Posterior cingulate gyrus (tissue), 11 donors: ENCODE measurements at places on chromosomes 1 and 21.

GRCh38 chr1:65036570-65037051 lies 70.3 kb upstream of the JAK1 start:
- DNase-seq = no peak

GRCh38 chr1:214525535-214526019 lies 25.8 kb downstream of the PTPN14 start:
- no peak for DNase-seq

- no peak for DNase-seq
Observed at GRCh38 chr1:181525104-181525721, 41.9 kb downstream of the CACNA1E start.

DNA sequence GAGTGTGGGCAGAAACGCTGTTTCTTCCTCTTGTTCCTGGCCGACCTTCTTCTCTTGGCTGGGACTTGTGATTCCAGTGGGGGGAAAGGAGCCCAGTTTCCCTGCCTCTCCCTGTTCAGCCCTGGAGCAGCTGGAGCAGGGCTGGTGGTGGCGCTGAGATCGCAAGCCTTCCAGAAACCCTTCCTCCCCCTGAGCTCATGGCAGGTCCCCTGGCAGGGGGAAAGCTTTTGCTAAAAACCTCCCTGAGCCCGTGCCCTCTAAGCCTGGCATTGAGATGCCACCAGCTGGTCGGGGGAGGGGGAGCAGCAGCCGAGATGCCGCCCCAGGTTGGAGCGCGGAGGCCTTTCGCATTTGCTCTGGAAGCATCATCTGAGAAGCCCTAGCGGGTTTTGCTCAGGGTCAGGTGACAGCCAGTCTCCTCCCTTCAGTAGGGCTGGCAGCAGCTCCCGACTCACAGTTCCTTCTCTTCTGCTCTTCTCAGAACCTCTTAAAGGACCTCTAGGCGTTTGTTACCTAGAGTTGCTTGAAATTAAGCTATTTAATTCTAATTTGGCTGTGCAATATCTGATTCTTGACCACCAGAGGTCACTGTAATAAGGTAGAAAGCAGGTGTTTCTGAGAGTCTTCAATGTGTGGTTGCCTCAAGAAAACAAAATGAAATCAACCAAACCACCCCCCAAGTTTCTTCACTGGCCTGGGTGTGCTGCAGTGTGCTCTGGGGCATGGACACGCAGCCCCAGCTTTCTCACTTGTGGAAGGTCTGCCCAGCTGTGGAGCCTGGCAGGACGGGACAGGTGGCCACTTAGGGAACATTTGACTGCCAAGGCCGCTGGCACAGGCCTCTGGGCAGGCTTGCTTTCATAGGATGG lies 257.3 kb downstream of the CAMTA1 start:
- DNase-seq = peak; percentile 47

- no peak for DNase-seq
Observed at GRCh38 chr1:64047549-64047996, 155.8 kb upstream of the UBE2U start.

DNA sequence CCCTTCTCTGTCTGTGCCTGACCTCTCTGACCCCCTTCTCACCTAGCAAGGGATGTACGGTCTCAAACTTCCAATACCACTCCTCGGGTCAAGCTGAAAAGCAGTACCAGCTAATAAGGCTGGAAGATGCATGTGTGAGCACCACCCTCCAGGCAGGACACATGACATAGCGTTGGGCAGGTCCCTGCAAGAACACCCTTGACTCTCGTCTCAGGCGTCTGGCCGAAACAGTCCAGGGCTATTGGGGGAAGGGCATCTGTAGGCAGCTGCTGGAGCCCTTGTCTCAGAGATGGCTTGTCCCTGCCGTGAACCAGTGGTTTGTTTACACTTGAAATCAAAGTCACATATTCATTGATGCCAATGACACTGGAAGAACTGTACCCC lies 56.5 kb downstream of the CD46 start:
- DNase-seq = no peak

DNA sequence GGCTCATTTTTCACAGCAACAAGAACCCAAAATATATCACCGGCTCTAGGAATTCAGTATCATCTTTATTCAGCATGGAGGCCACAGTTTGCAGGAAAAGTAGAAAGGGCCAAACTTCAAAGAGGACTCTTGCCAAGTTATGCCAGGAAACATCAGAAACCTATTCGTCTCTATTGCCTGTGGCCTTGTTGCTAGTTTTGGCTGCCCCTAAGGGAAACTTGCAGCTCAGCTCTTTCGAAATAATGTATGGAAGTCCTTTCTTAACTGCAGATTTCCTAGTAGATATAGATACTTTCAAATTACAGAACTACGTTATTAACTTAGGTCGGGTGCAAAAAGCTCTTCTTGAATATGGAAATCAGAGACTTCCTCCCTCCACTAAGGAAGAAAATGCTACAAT lies 4.2 kb upstream of the NENF start:
- DNase-seq = no peak

DNA sequence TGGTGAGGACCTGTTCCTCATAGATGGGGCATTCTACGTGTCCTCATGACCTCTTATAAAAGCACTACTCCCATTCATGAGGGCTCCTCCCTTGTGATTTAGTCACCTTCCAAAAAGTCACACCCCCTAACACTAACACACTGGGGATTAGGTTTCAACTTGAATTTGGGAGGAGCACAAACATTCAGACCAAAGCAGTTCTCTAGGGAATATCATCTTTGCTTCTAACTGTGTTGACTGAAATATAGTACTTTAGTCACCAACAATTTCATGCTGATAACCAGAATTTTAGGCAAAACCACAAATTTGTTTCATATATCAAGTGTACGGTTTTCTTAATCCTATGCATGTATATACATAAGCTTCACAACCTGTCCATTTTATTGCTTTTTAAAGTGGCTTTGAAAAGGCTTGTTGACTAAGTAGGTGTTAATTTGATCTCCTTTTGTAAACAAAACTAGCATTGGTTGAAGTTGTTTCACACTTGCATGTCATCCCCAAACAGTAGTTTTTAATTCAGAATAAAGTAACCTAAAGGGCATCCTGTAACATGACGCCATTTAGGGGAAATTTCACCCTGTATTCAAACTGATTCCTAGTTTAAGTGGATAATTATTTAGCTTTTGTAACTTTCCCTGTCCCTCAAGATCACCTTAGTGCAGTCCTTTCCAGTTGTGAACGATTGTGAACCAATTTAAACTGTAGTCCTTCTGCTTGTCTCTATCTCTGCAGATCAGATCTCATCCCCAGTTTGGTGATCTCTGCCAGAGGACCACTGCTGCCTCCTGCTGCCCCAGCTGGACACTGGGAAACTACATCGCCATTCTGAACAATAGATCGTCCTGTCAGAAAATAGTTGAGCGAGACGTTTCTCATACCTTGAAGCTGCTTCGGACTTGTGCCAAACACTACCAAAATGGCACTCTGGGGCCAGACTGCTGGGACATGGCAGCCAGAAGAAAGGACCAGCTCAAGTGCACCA lies 141.1 kb downstream of the TLR5 start:
- DNase-seq = no peak

DNA sequence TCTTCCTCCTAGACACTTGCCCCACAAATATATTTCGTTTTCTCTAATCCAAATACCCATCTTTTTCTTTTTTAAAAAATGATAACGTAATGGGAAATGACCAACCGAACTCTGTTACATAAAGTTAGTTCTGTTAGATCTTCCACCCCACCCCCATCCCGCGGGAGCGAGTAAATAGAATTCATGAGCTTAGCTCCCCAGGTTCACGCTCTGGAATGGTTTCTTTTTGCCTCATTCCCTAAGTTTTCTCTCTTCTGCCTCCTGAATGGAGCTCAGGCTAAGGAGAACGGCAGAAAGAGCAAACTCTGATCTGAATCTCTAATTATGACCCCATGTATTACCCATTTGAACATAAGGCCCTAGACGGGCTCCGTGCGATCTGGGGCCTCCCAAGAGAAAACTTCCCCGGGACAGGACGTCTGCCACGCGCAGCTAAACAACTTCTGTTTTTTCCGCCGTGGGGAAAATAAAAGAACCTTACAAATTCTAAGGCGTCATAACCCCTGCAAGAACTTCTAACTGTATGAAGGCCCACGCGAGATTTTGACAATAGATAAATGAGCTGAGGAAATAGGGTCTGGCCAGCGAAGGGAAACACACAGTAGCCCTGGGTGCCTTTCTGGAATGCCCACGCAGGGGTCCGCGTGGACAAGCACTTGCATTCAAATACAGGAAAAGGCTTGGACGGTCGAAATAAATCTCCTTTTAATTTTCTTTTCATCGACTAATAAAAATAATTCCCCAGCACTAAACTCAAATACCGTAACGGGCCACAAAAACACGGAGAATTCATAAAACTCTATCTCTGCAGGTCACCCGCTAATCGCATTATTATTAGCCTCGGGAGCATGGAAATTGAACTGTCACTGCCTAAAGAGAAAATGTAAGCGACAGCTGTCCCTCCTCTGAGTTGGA lies 2.2 kb downstream of the TBX15 start:
- no peak for DNase-seq

- no peak for DNase-seq
Observed at GRCh38 chr1:192951691-192952460, 107.3 kb downstream of the UCHL5 start.

DNA sequence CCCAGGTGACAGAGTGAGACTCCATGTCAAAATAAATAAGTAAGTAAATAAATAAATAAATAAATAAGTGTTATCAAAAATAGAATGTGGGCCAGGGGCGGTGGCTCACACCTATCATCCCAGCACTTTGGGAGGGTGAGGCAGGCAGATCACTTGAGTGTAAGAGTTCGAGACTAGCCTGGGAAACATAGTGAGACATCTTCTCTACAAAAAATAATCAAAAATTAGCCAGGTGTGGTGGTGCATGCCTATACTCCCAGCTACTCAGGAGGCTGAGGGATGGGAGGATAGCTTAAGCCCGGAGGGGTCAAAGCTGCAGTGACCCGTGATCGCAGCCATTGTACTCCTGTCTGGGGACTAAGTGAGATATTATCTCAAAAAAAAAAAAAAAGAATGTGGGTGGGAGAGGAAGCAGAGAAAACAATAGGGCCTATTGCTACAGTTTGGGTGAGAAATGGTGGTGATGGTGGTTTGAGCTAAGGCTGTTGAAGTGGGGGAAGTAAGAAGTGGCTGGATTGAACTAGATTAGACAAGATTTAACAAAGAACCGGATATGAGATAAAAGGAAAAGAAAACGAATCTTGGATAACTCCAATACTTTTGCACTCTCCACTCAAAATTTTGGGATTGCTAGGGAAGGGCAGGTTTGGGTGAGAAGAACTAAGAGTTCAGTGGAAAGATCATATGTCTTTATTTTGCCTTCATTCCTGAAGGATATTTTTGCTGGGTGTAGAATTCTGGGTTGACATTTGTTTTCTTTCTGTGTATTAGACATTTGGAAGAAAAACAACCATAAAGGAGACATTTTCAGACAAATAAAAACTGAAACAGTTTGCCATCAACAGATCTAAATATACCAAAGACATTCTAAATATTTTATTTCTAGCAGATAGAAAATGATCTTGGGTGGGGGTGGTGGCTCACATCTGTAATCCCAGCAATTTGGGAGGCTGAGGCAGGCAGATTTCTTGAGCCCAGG lies 57.1 kb upstream of the SPOCD1 start:
- no peak for DNase-seq

DNA sequence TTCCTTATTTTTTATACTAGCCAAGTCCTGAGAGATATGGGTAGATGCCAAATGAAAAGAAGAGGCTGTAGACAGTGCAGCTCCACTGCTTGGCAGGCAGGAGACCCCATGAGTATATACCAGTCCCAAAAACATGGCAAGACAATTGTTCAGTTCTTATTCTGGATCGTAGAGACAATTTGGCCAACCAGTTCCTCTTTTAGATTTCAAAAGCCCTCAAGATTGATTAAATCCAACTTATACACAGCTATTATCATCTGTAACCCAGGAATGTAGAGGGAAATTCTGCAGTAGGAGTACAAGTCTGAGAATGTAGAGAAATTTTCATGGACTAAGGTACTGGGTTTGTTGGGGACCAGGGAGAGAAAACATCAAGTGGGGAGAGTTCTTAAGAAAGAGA lies 50.3 kb downstream of the ATP6V1G3 start:
- no peak for DNase-seq

- DNase-seq = no peak
Observed at GRCh38 chr1:204443871-204444581, 32.4 kb upstream of the PPP1R15B start.

- DNase-seq = no peak
Observed at GRCh38 chr1:199101139-199101538, 462.3 kb downstream of the PTPRC start.

- no peak for DNase-seq
Observed at GRCh38 chr1:237961754-237962153, 71.0 kb upstream of the ZP4 start.

- no peak for DNase-seq
Observed at GRCh38 chr1:2881556-2881955, 80.1 kb upstream of the TTC34 start.

- no peak for DNase-seq
Observed at GRCh38 chr1:234322097-234322496, 51.2 kb upstream of the COA6 start.

DNA sequence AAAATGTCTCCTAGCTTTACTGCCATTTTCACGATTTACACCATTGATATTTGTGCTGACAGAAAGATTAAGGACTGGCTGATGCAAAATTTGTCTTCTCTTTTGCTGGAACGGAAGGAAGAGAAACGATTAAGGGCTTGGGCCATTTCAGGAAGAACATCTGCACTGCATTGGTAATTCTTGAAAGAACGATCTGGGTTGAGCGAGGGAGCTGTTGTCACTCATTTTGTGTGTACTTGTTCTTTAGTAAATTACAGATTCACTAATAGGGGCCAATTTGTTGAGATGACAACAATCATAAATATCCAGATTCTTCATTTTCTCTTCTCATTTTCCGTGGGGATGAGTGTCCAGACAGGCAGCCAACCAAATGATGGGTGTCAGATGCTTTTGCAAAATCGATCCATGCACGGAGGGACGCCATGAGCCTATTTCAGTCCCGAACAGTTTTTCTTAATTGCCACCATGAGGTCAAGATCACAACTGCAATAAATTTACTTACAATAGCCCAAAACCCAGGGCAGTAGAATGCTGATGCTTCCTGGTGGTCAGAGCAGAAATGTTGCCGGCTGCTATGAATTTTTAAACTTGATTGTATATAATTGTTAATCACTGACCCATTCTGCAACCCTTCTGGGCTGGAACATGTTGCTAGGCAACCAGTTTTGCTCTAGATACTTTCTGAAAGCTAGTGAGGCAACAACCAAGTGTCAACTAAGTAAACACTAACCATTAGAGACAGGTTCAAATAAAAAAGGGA lies 132.4 kb upstream of the TIAM1 start:
- DNase-seq = peak; percentile 20

GRCh38 chr1:207969528-207969927 lies 58.6 kb upstream of the CD34 start:
- no peak for DNase-seq

- peak; percentile 41 for DNase-seq
Observed at GRCh38 chr21:43864962-43865539, at the start of gene AGPAT3. TSS of gene AGPAT3 (plus strand) at chr21:43865223. CDS start at chr21:43959682, 94,459 bp downstream.

- no peak for DNase-seq
Observed at GRCh38 chr1:234276151-234276788, 97.0 kb upstream of the COA6 start.

GRCh38 chr21:15003463-15004135 lies 61.2 kb downstream of the NRIP1 start:
- DNase-seq = no peak
